ENCODE measurements at places on chromosomes 7 and 10.

DNA sequence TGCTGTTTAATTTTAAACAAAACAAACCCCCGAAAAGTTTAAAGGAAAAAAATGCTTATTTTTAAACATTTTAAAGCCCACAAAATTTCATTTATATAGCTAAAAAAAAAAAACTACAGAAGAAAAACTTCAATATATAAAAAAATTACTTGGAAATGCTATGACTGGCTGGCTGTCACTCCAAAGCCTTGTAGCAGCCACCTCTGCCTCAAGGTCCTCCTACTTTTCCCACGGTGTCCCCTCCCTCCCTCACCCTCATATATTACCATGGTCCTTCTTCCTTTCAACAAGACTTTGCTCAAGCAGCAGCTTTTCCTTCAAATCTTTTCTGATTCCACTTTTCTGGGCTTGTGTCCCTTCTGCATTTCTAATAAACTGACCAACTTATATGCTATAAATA, 122.0 kb downstream of the TPK1 start:
- DNase-seq: no peak

- no peak for DNase-seq
These were observed 86.4 kb downstream of the AUTS2 start for GRCh38 chr7:69684369-69685292.

DNA sequence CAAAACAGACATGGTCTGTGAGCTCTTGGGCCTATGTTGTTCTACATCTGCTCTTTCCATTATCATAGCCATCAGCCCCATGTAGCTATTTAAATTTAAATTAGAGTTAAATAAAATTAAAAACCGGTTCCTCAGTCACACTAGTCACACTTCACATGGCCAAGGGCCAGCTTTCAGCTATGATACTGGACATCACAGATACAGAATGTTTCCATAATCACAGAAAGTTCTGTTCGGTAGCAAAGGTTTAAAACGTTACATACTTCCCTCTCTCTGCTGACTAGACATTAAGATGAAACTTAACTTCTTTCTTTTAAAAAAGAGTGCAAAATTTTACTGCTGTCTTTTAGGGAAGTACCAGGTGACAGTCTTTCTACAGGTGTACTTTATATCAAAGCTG, 43.0 kb downstream of the SRPK2 start:
- no peak for DNase-seq

- DNase-seq: no peak
These were observed 47.1 kb upstream of the WASL start for GRCh38 chr7:123795917-123796316.

DNA sequence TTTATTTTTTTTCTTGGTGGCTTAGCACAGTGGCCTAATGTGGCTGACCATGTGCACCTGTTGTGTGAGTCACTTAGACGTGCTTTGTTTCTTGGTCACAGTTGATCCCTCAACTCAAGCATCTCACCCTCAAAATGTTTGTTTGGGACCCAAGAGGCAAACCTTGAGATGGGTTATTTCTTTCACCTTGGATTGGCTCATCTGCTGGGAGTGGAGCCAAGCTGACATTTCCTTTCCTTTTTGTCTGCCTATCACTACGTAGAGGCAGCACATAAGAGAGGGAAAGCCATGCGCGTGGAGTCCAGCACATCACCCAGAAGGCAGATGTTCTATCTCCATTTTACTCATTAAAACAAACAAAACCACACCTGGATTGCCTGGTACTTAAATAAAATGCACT, 6.4 kb upstream of the PRKCQ start:
- no peak for DNase-seq

DNA sequence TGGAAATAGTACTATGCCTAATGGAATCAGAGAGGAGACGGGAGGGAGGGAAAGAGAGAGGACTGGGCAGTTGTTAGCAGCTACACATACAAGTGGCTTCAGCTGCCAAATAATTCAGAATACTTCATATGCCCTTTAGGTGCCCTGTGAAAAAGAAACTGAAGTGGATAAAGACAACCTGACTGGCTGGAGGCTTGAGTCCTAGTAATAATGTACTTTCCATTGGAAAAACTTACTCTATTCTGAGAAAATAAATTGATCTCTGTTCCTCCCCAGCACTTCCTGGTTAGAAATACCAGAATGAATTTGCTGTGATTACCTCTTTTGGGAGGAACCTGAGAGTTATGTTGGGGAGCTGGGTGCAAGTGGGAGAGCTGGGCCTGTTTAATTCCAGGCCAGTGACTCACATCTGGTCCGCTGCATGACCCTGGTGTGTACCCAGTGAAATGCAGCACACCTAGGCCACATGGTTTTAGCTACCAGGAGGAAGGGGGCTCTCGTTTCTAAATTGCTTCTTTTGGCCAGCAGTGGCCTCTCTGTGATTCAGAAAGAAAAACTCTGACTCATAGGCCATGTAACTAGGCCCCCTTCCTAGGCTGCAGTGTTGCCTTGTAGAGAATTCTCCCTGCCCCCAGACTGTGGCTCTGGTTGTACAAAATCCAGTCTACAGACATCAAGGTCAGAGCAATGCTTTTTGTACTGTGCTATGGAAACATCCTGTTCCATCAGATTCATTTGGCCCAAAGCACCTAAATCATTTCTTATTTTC, 6.5 kb downstream of the AGFG2 start:
- DNase-seq: no peak

- DNase-seq: no peak
These were observed at the start of gene CCDC172 for GRCh38 chr10:116324227-116324950. TSS of gene CCDC172 (plus strand) at chr10:116324448. CDS start at chr10:116325012, 564 bp downstream.

- DNase-seq: no peak
These were observed 24.2 kb upstream of the DDC start for GRCh38 chr7:50589364-50589763.

DNA sequence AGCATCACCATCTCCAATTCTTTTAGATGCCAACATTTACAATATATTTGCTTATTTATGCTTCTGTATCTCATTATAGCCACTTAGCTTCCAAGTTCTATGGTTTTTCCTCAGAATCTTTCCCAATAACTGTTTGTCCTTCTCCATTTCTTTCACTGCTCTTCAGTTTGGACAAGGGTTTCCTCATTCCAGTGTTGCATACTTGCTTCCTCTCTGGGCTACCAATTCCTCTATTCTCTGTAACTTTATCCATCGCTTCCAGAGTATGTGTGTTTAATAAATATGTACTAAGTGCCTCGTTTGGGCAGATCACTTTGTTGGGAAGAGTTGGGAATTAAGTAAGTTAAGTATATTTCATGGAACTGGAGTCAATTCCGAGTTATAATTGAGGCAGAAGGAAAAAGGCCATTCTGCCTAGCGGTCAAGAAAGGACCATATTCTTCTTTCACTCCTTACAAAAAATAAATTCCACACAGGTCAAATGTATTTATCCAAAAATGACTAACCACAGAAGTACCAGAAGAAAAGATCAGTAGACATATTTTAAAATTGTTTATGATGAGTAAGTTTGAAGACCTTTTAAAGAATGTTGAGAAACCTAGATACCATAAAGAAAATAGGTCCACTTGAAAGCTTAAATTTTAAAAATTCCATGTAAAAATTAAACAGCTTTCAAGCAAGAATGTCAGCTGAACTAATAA, 10.8 kb downstream of the STAMBPL1 start:
- no peak for DNase-seq

GRCh38 chr10:71379118-71379766, 17.5 kb upstream of the CDH23 start:
- no peak for DNase-seq

DNA sequence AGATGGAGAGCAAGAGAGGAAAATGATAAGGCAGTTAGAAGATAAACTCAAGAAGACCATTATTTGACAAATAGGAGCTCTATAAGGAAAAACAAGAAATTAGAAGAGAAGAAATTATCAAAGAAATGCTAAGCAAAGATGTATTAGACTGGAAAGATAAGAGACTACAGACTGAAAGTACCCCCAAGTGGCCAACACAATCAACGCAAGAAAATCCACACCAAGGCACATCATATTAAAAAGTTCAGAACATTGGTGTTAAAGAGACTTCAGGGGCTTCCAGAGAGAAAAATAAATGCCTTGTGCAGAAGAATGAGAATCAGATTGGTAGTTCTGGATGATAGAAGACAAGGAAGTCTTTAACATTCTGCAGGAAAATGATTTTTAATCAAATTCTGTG, 46.0 kb downstream of the SH2D4B start:
- DNase-seq: no peak

DNA sequence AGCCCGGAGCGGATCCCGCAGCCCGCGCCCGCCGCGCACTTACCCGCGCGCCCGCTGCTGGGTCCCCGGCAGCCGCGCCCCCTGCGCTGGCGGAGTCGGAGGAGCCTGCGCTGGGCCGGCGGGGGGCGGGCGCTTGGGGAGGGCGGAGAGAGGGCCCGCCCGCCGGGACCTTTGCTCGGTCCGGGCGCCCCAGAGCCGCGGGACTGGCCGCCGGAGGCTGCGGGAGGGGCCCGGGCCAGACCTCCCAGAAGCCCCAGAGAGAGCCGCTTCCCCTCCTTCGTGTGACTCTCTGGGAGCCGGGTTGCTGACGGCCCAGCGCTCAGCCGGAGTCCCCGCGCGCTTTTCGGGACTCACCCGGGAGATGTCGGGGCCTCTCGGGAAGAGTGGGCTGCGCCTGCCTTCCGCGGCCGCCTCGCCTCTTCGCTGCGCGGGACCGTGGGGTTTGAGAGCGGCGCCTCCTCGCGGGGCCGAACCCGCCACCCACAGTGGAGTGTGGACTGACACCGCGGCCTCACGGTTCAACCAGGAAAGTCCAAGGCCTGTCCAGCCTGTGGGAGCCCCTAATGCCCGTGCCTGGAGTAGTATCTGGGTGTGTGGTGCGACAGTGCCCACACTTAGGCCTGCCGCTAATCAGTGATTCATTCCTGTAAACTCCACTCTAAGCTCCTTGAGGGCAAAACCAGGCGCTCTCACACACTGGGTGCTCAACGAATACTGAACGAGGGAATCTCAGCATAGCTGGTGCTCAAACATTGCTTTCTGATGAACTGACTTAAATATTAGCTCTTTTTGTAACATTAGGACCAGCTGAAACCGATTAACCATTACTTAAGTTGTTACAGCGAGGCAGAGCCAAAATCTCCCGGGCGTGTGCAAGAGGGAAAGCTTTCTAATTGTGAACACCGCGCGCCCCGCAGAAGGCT, at the start of gene GSDME:
TSS of gene GSDME (minus strand) at position 112 of the 923 bp plus-strand sequence. CDS start 7,690 bp downstream, outside the sequence.
- peak; percentile 31 for DNase-seq

- no peak for DNase-seq
These were observed 273.4 kb downstream of the DIP2C start for GRCh38 chr10:416091-416515.

GRCh38 chr10:114347241-114347640, 57.1 kb downstream of the AFAP1L2 start:
- DNase-seq: no peak

- DNase-seq: no peak
These were observed 760 bp upstream of the KCTD7 start for GRCh38 chr7:66627881-66628360.

DNA sequence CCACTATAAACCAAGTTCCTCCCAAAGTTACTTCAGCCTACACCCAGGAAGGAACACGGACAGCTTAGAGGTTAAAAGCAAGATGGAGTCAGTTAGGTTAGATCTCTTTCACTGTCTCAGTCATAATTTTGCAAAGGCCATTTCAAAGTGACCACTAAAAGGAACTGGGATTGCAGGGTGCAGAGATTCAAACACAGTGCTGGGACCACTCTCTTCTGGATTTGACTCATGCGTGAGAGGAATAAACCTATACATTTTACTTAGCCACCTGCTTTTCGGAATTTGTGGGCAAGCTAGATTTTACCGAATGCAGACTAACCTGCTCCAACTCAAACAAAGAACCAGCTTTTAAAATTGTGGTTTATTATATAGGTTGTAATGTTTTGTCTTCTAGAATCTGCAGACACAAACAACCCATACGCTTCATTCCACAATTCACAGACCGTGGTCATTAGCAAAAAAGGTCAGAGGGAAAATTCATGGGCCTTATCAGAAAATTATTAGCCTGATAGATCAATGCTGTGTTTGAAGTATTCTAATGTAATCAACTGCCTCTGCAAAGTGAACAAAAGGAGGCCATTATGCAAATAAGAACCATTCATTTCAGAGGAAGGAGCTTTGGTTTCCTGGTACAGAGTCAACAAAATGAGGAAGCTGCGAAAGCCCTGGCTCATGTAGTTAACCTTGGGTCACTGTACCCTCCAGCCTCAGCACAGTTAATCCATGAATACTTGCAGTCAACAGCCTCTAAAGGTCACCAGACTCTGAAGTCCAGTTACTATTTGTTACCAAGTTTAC, 342.7 kb upstream of the KLF6 start:
- DNase-seq: no peak

GRCh38 chr7:134179036-134180011, 52.2 kb downstream of the LRGUK start:
- DNase-seq: no peak

GRCh38 chr7:92709912-92710311, 119.7 kb upstream of the FAM133B start:
- DNase-seq: no peak

GRCh38 chr7:47576031-47576865, 5.7 kb downstream of the TNS3 start:
- DNase-seq: peak; percentile 58

DNA sequence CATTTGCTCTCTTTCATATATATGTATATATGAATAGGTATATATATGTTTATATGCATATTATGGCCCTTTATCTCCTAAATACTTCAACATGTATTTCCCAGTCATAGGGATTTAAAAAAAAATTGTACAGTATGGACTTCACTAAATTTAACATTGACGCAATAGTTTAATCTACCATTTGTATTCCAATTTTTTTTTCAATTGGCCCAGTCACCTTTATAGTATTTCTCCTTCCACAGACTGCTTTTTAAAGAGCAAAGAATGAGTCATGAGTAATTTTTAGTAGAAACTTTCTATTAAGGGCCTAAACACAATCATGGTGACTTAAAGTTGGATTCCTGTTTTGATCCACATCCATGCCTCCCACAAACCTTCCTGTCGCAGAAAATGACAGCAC, 20.5 kb downstream of the CCSER2 start:
- no peak for DNase-seq

- DNase-seq: no peak
These were observed 4.0 kb downstream of the SLC35B4 start for GRCh38 chr7:134312717-134313116.

- DNase-seq: no peak
These were observed 52.5 kb downstream of the ADRA2A start for GRCh38 chr10:111129363-111129762.

- DNase-seq: peak; percentile 51
These were observed 204.6 kb downstream of the ARHGAP21 start for GRCh38 chr10:24518981-24519597.

DNA sequence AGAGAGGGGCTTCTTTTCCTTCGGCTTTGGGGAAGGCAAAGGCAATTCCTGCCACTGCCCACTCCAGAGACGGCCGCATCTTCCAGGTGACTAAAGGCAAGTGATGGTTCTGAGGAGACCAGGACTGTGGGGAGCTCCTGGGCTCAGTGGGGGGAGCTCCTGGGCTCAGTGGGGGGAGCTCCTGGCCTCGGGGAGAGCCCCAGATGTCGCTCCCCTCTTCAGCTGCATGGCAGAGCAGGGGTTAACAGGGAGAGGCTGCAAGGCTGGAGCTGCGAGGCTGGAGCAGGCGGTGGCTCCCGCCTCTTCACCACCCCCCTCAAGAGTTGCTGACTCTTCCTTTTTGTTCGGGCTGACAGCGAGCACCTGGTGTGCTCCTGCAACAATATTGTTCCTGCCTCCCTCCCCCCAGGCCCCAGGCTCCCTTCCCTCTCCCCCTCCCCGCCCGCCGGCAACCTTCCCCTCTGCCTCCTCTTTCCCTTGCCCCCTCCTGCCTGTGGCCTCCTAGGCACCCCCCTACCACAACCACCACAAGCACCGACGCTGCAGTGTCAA, 56.3 kb upstream of the LBX1 start:
- DNase-seq: no peak
